ENCODE measurements at places on chromosomes 4 and X. TPM values are rescaled to one million over a fixed set of nuclear protein-coding genes. Genes with fewer than 3 reads are reported as not detected.

DNA sequence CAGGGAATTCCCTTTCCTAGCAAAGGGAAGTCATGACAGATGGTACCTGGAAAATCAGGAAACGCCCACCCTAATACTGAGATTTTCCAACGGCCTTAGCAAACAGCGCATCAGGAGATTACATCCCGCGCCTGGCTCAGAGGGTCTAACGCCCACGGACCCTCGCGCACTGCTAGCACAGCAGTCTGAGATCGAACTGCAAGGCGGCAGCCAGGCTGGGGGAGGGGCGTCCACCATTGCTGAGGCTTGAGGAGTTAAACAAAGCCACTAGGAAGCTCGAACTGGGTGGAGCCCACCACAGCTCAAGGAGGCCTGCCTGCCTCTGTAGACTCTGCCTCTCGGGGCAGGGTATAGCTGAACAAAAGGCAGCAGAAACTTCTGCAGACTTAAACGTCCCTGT, 507.7 kb downstream of the ZIC3 start:
- DNase-seq: no peak

- peak; percentile 85 for DNase-seq
Measured at GRCh38 chr4:133148690-133149363, at the start of gene PCDH10. TSS of gene PCDH10 (plus strand) at chr4:133149294. CDS start at chr4:133150141, 847 bp downstream.

DNA sequence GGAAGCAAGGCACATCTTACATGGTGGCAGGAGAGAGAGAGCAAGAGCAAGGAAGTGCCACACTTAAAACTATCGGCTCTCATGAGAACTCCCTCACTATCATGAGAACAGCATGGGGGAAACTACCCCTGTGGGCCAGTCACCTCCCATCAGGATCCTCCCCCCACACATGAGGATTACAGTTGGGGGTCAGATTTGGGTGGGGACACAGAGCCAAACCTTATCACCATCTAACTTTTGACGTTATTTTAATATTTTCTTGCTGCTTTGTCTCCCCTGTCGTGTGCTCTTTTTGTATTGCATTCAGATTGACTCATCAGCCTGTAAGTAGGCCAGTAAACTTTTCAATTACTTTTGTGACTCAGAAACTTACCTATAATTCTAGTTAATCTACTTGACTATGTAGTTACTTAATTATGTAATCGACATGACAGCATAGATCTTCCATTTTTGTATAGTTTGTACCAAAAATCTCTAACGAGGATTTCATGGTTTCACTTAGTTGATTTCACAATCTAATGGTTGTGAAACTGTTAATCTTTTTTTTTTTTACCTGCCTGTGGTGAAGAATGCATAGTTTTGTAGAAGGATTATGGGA, 18.3 kb downstream of the STIM2 start:
- DNase-seq: no peak

The RTL3 gene
- total RNA-seq: 0.21 TPM
